ENCODE measurements at places on chromosomes 4 and X. TPM values are rescaled to one million over a fixed set of nuclear protein-coding genes. Genes with fewer than 3 reads are reported as not detected.

DNA sequence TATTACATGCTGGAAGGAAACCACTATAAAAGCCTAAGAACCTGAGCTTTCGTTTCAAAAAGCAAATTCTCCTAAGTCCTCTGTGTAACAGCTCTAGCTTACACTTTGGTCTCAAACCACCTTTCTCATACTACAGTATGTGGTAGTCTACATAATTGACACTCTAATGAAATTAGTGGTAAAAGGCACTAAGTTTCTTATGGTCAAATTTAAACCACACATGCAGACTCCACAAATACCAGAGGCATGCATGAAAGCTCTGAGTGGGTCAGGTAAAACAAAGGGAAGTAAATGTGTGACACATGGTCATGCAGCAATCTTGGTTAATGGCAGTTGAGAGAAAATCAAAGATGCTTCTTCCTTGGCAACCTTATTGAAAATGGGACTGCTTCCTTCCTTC lies 187.8 kb downstream of the CCNG2 start:
- H3K27ac ChIP-seq = no peak overlapping the region
- no peak overlapping the region for H3K4me3 ChIP-seq
- DNase-seq = no peak
- H3K36me3 ChIP-seq = no peaks in the 10 kb centered on the region
- no peaks in the 10 kb centered on the region for H3K27me3 ChIP-seq

DNA sequence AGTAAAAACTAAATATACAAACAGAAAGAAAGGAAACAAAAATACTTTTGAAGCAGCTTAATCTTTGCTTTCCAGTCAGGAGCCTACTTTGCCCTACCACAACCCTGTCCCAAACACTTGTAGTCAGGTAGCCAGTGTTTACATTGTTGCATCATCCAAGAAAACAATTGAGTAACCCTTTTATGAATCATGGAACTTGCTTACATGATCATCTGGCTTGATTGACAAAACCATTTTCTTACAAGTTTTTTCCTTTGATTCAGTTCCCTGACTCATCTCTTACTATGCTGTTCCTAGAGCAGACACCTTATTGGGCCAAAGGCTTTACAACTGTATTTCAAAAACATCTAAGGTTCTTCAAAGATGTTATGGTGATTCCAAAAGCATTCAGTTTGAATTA lies 740.1 kb downstream of the KLHL13 start:
- H3K4me3 ChIP-seq = no peak overlapping the region
- no peaks in the 10 kb centered on the region for H3K27me3 ChIP-seq
- no peaks in the 10 kb centered on the region for H3K4me1 ChIP-seq

CXCL13 gene
- total RNA-seq = not detected

DNA sequence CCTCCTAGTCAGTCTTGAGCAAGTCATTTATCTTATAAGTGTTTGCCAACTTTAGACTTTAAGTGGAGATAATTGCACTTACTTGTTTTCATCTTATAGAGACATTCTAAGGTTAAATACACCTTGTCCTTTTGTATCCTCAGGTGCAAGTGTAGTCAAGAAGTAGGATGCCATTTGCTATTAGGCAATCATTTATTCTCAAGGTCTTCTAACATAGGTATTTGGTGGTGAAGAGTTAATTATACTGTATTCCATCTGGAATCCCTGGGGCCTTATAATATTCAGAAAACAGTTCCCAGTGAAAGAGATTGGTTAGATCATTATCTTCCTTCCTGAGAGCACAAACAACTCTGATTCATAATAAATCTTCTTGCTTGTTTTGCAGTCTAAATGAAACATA lies 23.7 kb downstream of the SULT1E1 start:
- H3K27ac ChIP-seq = no peak overlapping the region
- peaks cover 25% of the 10 kb centered on the region for H3K4me1 ChIP-seq
- no peaks in the 10 kb centered on the region for H3K27me3 ChIP-seq

DNA sequence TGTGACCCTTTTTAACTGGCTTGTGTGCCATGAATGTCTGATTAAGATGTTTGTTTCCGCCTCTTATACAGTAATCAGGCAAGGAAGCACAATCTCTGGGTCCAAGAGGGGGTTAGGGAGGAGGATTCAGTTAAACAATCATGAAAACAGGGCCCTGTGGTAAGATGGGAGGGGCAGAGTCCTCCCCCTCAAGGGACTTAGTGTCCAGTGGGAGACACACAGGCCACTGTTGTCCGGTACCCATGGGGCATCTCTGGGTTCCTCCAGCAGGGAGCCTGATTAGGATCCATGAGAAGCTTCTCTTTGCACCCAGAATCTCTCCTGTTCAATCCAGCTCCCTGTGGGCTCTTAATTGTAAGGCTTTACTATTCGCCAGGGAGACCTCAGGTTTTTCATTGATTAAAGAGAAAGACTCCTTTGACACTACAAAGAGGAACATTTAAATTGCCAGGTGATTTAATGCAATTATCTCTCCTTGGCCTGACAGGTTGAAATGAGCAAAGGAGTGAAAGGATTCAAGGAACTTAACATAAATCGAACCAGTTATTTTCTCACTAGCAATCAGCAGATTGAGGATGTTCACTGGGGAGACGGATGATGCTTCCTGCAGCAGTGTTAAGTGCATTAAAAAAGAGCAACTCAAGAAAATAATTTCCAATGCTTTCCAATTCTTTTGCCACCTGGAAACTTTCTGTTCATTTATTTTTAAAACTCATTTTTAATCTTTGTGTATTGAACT lies 225.4 kb downstream of the PTTG2 start:
- H3K36me3 ChIP-seq = no peaks in the 10 kb centered on the region
- no peaks in the 10 kb centered on the region for H3K4me1 ChIP-seq
- H3K27ac ChIP-seq = no peak overlapping the region
- no peak overlapping the region for H3K4me3 ChIP-seq

SHISA3 gene
- not detected for total RNA-seq

DNA sequence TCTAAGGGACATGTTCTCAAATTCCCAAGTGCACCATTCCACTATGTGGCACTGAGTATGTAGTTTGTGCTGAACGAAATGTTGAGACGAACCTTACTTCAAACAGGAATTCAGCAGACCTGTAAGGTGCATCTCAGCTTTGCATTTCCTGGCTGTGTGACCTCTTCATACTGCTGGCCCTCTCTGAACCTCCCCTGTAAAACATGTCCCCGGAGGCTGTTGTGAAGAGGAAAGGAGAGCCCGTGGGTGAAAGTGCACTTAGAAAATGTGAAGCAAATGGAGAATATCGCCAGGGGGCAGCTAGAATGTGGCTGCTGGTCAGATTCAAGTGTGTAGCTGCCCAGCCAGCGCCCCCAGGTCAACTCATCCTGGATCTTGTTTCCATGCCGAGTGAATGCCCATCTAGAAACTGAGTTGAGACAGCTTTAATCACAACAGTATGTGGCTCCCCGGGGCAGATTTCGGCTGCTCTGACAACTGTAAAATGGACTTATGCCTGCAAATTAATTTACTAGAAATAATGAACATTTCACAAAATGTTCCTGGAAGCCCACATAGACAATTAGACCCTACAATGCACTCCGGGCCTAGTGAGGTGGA lies 263.3 kb downstream of the EVC2 start:
- H3K4me1 ChIP-seq = no peaks in the 10 kb centered on the region
- no peak overlapping the region for H3K4me3 ChIP-seq
- no peak overlapping the region for H3K27ac ChIP-seq
- DNase-seq = no peak
- no peaks in the 10 kb centered on the region for H3K36me3 ChIP-seq
- no peaks in the 10 kb centered on the region for H3K27me3 ChIP-seq

Data from pancreas (tissue), 10 donors.